ENCODE measurements at places on chromosomes 5 and 9.

- DNase-seq: no peak
These were observed 1150.8 kb upstream of the CDH6 start for GRCh38 chr5:30042677-30043076.

DNA sequence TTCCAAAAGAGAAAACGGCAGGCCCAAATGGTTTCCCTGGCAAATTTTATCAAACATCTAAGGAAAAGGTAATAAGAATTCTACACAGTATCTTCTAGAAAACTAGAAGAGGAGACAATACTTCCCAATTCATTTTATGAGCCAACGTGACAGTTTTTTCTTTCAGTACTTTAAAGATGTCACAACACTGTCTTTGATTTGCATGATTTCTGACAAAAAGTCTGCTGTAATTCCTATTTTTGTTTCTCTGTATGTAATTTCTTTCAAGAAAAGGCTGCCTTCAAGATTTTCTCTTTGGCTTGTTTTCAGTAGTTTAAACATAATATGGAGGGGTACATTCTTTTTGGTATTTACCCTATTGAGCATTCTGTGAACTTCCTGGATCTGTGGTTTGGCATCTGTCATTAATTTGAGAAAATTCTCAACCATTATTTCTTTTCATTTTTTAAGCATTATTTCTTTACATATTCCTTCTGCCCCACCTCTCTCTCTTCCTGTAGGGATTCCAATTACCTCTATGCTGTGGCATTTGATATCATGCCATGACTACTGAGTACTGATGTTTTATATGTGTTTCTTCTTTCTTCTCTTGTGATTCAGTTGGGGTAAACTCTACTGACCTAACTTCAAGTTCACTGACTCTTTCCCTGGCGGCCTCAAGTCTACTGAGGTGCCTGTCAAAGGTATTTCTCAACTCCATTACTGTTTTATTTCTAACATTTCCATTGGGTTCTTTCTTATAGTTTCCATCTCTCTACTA lies 32.2 kb downstream of the ANKS6 start:
- no peak for DNase-seq

- no peak for DNase-seq
These were observed 51.5 kb downstream of the SH3RF2 start for GRCh38 chr5:145987856-145988255.

GRCh38 chr5:91635950-91636734 lies 253.0 kb upstream of the ARRDC3 start:
- no peak for DNase-seq

DNA sequence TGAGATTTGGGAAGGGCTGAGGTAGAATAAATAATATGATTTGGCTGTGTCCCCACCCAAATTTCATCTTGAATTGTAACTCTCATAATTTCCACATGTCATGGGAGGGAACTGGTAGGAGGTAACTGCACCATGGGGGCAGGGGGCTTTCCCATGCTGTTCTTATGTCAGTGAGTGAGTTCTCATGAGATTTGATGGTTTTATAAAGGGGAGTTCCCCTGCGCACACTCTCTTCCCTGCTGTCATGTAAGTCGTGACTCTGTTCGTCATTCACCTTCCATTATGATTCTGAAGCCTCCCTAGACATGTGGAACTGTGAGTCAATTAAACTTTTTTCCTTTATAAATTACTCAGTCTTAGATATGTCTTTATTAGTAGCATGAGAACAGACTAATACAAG lies 115.5 kb upstream of the STARD4 start:
- no peak for DNase-seq

- no peak for DNase-seq
These were observed 146.4 kb downstream of the FBXL7 start for GRCh38 chr5:15646371-15646770.

- no peak for DNase-seq
These were observed 32.4 kb downstream of the GOLGA2 start for GRCh38 chr9:128243215-128244018.

DNA sequence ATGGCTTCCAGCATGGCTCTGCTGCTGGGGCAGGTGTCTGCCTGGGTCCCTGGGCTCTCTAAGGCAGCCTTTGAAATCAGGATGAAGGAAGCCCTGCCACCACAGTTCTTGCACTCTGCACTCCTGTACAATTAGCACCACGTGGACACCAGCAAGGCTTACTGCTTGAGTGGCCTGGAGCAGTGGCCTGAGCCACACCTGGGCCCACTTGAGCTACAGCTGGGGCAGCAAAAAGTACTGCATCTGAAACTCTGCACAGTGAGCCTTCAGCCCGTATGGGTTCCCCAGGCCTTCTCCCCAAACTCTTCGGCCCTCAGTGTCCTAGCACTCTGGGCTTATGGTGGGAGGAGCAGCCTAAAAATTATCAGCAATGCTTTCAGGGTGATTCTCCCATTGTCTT lies 8.0 kb upstream of the INIP start:
- DNase-seq: no peak

DNA sequence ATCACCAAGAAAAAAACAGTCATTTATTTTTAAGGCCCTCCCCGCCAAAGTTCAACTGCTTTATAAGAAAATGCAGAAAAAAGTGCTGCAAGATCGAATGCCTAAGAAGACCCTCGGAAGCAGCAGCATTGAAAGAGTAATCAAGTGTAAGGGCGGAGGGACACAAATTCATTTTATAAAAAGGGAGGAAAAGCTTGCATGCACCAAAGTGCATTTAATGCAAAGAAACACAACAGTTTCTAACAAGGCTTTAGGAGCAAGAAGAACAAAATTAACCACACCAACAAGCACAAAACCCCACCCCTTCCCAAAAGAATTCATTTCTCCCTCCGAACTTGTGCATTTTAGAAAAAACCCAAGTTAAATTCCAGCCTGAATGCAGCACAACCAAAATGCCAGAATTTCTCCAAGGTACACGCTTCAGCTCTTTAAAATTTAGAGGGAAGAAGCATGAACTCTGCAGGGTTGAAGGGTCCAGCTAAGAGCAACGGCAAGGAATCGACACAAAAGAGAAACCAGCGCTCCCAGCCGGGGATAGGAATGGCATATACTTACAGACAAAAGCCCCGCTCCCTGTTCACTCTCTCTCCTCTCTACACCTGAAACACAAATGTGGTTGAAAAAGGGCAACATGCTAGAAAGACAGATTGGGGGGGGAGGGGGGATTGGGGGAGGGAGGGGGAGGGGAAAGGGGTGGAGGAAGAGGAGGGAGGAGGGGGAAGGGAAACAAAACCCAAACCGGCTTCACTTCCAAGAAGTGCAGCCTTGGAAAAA lies at the start of gene NREP:
Gene NREP (minus strand): TSS at position 614 of the 774 bp plus-strand sequence. CDS start 1,422 bp downstream, outside the sequence.
- DNase-seq: no peak

DNA sequence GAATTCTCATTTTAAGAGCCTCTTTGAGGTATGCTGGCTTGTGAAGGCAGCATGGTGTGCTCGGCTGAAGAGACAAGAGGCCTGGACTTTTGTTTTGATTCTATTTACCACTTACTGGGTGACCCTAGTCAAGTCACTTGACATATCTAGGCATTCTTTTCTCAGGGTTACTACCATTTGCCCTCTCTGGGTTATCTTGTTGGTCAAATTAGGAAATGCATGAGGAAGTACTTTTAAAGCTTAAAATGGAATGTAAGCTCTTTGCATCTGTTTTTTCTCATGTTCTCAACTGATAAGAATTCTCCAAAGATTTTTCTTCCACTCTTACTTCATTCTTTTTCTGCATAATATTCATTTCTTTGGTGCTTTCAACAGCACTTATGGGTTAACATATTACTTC lies 173.1 kb downstream of the PLK2 start:
- no peak for DNase-seq

GRCh38 chr5:128424646-128425045 lies 113.4 kb downstream of the FBN2 start:
- DNase-seq: no peak
